ENCODE measurements at places on chromosomes 7 and 10. TPM values are rescaled to one million over a fixed set of nuclear protein-coding genes. Genes with fewer than 3 reads are reported as not detected.

CELF2 gene
- 162 TPM for total RNA-seq

FAM185A gene
- 7.0 TPM for total RNA-seq

TMEM60 gene
- 15.3 TPM for total RNA-seq

FZD1 gene
- total RNA-seq, result 0.68 TPM

SPACDR gene
- 2.9 TPM for total RNA-seq

BTBD16 gene
- total RNA-seq, result not detected

SRRM3 gene
- total RNA-seq, result not detected

OR9A2 gene
- total RNA-seq, result not detected

FEZF1 gene
- not detected for total RNA-seq

TCF7L2 gene
- total RNA-seq, result 0.59 TPM

NUTM2E gene
- total RNA-seq, result not detected

GLI3 gene
- total RNA-seq, result 0.02 TPM

MYO3A gene
- total RNA-seq, result not detected

NIPSNAP2 gene
- 35.7 TPM for total RNA-seq

AKR1D1 gene
- total RNA-seq, result not detected

LLCFC1 gene
- total RNA-seq, result not detected

ADAP1 gene
- total RNA-seq, result 20.9 TPM

MEIG1 gene
- total RNA-seq, result not detected

CAMK2B gene
- 0.27 TPM for total RNA-seq

GIMAP7 gene
- 291 TPM for total RNA-seq

NCF1 gene
- total RNA-seq, result 0.96 TPM

STYXL1 gene
- total RNA-seq, result 34.1 TPM

Measured in T-helper 1 cell treated with Interleukin-12 subunit alpha and Interleukin-12 subunit beta and Interleukin-4 antibody, amounts not matched to agents 30 ng/mL and 1 ng/mL, for 36 hours (primary cell).